ENCODE measurements at places on chromosomes 4 and X.

DNA sequence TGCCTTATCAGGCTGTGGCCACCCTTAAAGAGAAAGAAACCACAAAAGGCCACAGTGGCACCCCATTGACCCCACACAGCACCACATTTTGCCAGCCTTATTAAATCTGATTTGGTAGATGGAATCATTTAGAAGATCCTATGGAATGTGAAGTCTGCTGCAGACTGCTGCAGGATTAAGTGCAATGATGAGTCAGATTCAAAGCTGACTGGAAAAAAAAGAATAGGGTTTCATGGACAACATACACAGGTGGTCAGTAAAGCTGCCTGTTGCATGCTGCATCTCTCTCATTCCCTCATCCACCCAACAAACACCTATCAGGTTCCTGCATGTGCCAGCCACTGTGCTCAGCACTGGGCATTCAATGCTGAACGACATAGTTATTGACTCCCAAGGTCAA lies 56.6 kb downstream of the CHST7 start:
- no peak for DNase-seq

- no peak for DNase-seq
Observed at GRCh38 chrX:15158350-15158735, 111.5 kb downstream of the ASB9 start.

GRCh38 chr4:79209822-79210635 lies 115.8 kb downstream of the NAA11 start:
- no peak for DNase-seq

GRCh38 chr4:2712261-2712842 lies 43.8 kb downstream of the TNIP2 start:
- no peak for DNase-seq

GRCh38 chr4:103720661-103721060 lies 876 bp upstream of the TACR3 start:
- DNase-seq = no peak

- no peak for DNase-seq
Observed at GRCh38 chr4:155887847-155888570, 15.5 kb upstream of the TDO2 start.

DNA sequence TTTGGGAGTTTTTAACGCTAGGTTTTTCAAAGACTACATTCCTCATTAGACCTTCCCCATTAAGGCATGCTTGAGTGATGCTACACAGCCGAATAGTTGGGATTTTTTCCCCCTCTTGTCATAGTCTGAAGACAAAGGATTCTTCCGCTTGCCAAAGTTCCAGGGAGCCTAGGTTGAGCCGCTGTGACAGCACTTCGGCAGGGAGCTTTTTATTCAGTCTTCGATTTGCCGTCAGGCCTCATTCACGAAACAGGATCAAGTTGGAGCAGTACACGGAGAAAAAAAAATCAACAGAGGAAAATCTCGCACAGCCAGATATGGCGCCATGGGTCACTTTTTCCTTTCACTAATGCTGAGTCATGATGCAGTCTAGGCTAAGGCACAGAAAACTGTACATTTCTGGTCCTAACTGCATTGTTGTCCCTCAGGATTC lies 24.3 kb downstream of the SHROOM3 start:
- DNase-seq = no peak

DNA sequence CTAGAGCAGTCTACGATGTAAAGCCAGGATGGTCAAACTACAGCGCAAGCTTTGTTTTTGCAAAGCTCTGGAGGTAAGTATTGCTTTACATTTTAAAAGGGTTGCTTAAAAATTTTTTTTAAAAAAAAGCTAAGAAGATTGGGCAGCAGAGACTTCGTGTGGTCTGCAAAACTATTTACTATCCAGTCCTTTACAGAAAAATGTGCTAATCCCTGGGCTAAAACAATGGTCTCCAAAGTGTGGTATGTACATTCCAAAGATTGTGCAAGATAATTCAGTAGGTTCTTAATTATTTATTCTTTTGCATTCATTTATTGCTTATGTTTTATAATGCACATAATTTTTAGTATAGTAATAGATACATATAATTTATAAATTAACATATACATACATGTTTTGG lies 113.2 kb downstream of the MFAP3L start:
- DNase-seq = no peak

Measured in activated naive CD4-positive, alpha-beta T cell treated with anti-CD3 and anti-CD28 coated beads, Interleukin-2, amount 50 U/mL, for 72 hours (primary cell).